ENCODE measurements at places on chromosomes 7 and 10.

- no peak for DNase-seq
These were observed 242.6 kb downstream of the PHF14 start for GRCh38 chr7:11216276-11216675.

DNA sequence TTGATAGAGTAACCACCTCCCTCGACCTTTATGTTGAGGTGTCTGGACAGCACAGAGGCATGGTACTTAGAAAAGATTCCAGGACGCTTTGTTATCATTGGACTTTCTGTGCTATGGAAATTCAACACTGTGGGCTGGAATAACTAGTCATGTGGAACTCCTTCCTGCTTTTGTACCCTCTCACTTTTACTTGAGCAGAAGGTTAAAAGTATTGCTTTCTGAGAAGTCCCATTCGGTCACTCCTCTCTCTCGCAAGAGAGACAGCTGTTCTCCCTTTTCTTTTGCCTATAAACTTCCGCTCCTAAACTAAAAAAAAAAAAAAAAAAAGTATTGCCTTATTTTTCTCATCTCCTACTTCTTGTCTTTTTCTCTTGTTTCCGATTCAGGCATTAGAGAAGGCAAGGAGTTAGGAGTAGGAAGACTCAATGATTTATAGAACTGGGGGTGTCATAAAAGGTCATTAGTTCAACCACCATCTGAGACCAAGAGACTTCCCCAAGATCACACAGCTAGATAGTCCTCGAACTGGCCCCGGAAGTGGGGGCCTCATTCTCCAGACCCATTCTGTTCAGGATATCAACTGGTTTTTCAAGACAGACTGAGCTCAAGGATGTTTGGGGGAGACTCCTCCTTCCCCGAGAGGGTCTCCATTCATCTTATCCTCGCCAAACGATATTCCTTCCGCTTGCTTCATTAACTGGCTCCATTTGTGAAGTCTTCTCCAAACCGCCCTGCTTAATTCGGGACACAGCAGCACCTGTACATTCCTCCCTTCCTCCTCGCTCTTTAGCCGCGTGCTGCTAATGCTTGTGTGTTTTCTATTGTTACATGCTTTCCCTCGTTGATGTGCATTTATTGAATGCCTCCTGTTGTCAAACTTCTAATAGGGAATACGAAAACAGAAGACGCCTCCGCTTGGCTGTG is 995 bp upstream of the INPP5F start:
- no peak for DNase-seq

DNA sequence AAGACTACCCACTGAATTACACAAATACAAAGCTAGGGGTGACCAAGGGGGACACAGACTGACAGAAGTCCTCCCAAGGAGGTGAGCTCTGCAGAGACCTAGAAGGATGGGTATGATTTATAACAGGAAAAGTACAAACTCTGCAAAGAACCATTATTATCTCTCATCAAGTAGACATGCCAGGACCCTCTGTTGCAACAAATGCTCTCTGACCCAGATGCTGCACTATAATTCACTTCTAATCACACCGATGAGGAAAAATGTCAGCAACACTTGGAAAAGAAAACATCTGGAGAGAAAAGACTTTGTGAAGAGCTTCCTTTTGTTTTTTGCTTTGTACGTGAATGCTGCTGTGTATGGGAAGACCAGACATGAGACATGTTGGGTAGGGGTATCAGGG is 178.3 kb upstream of the PDE1C start:
- no peak for DNase-seq

- DNase-seq = no peak
These were observed 99.1 kb downstream of the GLI3 start for GRCh38 chr7:42137941-42138340.

GRCh38 chr7:7924303-7924702 is 44.3 kb upstream of the GLCCI1 start:
- DNase-seq = no peak

DNA sequence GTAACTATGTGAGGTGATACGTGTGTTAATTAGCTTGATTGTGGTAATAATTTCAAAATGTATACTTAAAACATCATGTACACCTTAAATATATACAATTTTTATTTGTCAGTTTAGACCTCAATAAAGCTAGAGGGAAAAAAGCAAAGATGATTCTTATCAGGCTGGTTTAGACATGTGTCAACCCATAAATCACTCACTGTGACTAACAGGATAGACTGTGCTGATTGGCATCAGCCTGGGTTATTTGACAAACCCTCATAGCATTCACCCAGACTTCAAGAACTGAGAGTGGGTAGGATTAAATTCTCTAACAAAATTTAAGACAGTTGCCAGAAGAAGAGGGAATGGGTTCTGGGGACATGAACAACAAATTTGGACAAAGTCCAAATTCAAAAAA is 73.8 kb upstream of the TMEM140 start:
- no peak for DNase-seq

DNA sequence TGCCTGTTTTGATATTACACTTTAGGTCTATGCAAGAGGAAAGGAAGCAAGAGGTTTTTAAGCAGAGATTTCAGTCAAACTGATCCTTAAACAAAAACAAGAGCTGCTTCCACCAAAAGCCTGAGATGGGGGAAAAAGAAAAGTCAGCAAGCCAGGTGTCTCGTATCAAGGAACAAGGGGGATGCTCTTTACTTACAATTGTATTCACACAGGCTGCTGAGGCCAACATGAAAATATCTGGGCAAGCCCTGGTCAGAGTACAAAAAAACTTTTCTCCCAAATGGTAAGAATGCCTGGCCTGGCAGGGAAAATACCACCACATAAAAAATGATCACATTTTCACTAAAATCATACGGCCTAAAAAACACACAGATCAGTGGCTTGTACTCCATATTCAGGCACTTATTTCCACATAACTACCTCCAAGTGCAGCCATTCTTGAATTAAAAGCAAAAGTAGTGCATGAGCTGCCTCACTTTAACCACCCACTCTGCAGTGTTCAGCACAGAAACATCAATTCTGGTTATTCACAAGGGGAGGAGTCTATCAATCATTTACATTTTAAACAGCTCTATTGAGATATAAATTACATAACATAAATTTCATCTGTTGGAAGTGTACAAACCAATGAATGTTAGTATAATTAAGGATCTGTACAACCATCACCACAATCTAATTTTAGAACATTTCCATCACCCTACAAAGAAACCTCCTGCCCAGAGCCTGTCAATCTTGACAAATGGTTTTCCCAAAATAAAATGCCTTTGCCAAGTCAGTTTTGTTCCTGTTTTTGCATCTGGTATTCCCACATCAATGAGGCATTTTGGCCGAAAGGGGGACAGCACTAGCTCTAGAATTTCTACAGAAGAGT is 70.2 kb downstream of the GRB10 start:
- DNase-seq = no peak

DNA sequence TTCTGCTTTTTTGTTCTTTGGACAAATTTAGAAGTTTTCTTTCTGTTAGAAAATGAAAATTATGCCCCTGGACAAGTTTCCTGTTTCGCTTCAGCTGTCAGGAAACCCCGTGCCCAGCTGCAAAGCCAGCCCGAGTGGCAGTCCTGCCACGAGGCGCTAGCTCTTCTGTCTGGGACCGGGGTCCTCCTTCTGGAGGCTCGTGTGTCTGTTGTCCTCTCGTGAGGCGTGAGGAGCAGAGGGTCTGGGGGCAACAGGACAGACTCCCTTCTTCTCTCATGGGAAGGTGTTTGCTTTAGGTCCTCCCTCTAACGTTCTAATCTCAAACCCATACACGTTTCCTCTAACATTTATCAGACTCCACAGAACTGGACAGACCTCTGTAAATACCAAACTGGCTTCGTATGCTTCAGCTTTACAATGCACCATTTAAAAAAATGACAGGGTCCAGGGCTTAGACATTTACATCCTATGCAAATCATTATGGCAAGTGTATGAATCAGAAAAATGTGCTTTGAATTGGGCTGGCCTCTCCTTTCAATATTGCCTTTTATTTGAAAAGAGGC is 184.5 kb upstream of the SHH start:
- DNase-seq = no peak

DNA sequence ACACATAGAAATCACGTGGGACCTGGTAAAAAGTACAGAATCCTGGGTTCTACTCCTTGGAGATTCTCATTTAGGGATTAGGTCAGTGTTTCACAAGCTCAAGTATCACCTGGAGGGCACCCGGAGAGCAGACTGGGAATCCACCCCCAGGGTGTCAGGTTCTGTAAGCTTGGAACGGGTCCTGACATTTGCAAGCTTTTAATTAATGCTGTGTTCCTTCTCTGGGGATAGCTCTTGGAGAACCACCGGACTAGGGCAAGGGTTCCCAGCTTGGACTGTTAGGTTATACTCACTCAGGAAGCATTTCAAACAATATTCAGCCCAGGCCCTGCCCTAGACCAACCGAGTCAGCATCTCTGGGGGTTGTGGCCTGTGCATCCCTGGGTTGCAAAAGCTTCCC is 23.0 kb downstream of the TCF7L2 start:
- DNase-seq = no peak

DNA sequence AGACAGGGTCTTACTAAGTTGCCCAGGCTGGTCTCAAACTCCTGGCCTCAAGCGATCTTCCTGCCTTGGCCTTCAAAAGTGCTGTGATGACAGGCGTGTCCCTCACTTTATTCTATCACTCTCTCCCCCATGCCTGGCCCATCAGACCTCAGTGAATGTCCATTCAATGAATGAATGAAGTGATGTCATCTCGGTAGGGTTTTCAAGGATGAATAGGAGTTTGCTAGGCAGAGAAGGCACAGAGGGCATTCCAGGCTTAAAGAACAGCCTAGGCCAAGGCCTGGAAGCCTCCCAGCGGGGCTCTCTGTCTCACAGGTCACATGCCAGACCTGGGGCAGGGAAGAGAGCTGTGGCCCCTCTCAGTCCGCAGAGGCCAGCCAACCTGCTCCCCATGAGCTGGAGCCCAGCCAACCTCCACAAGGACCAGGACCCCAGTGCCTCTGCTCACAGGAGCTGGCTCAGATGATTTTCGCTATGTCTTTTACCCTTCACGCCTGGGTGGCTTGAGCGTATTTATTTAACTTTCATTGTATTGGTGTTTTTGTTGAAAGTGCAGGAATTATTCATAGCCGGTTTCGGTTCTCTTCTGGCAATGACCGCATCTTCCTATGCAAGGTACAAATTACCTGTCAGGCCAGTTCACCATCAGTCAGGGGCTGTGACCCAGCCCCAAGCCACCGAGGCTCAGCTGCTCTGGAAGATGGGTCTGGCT is 11.8 kb upstream of the TNRC18 start:
- no peak for DNase-seq

DNA sequence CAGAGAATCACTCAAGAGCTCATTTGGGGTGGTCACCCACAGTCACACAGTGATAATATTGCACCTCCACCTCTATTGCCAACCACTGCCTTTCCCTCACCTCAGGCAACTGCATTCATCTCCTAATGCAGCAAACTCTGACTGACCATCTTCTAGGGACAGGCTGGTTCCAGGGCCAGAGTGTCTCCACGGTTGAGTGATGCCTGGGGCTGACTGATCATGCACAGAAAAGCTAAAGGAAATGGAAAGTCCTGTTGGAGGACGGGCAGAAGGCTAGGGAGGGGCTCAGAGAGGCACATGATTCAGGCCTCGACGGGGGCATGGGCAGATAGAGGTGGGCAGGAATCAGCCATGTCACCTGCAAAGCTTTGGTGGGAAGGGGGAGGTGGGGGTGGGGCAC is 127.1 kb upstream of the TNS3 start:
- no peak for DNase-seq

- DNase-seq = no peak
These were observed 42.7 kb downstream of the CAMK2B start for GRCh38 chr7:44282601-44283171.

GRCh38 chr7:24980534-24981170 is 674 bp upstream of the OSBPL3 start:
- DNase-seq = peak; percentile 5

GRCh38 chr10:21860718-21861117 is 142.8 kb downstream of the DNAJC1 start:
- DNase-seq = no peak

DNA sequence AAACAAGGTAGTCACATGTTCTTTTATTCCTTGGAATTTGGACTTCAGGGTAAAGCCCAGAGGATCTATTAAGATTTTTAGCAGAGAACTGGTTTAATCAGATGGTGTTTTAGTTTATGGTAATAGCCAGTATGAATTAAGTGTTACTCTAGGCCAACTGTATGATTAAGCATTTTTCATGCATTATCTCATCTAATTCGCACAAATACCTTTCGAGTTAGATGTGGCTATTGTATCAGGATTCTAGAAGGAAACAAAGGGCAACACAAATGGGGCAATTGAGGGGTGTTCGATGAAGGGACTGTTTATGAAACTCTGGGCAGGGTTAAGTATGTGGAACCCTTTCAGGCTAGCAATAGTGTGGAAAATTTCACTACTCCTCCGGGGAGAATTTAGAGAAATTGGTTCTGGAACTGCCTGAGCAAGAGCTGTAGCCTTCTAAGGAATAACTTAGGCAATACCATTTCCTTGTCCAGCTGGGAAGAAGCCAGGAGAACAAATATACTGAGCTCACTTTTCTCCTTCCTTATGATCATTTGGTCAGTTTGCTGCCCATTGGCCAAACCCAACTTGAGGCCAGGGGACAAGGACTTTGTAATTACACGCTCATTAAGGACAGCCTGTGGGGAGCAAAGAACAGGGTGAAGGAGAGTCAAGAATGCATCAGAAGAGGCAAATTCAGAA is 319.0 kb upstream of the FZD1 start:
- no peak for DNase-seq

DNA sequence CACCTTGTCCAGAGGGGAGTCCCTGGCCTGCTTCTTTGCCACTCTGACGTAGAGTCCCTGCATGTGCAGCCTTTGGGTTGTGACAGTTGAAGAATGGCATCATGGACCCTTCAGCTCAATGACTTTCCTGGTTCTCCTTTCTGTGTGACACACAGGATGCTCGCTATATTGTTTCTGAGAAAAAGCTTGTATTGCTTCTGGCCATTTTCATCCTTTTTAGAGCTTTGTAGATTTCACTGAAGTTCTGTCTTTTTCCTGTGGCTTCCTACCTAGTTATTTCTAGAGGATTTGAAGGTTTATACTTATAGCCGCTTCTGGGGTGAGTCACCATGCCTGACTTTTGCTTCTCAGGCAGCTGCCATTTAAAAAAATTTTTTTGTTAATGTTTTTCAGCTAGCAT is 27.0 kb downstream of the SND1 start:
- no peak for DNase-seq

GRCh38 chr7:6607651-6608051 is 7.8 kb upstream of the ZNF853 start:
- no peak for DNase-seq

DNA sequence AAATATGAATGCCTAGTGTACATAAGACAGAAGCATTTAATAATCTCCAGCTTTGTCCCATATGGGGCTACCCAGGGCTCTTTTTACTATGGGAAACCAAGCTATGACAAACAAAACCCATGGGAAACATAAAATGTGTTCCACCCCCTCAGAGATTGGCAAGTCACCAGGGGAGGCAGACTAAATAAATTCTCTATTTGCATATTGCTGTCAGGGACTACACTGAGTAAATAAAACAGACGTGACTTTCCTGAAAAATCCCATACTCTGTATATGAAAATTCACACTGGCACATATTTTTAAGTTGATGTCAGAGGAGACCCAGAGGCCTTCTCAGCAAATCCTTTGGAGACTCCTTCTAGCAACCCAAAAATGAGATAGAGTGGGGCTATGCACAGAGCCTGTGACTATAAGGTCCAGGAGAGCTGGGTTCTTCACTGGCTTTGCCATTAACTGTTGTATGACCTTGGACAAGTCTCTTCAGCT is 44.0 kb upstream of the HPSE2 start:
- no peak for DNase-seq
